ENCODE measurements at places on chromosomes 5 and 9.

DNA sequence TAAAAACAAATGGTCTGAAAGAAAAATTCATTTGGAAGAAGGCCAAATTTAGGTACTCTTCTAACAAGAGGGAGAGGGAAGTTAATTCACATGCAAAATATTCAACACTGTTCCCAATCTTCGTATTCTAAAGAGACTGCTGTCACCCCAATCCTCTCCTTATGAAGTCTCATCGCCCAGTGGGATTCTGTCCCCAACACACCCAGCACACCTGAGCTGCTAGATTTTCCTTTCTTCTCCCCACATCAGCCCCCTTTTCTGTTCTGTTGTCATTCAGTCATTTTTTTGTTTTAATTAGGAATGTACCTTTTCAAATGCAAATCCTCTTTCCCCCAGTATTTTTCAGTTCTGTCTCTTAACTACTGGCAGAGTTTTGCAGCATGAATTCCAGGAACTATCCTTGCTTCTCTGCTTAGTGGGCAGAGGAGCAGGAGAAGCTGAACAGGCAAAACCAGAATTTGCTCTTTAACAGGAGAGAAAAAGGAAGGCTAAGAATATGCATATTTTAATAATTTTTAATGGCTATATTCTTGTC lies 366.9 kb downstream of the MAN2A1 start:
- DNase-seq: no peak

GRCh38 chr9:82332774-82333152 lies 344.2 kb downstream of the SPATA31D1 start:
- no peak for DNase-seq

DNA sequence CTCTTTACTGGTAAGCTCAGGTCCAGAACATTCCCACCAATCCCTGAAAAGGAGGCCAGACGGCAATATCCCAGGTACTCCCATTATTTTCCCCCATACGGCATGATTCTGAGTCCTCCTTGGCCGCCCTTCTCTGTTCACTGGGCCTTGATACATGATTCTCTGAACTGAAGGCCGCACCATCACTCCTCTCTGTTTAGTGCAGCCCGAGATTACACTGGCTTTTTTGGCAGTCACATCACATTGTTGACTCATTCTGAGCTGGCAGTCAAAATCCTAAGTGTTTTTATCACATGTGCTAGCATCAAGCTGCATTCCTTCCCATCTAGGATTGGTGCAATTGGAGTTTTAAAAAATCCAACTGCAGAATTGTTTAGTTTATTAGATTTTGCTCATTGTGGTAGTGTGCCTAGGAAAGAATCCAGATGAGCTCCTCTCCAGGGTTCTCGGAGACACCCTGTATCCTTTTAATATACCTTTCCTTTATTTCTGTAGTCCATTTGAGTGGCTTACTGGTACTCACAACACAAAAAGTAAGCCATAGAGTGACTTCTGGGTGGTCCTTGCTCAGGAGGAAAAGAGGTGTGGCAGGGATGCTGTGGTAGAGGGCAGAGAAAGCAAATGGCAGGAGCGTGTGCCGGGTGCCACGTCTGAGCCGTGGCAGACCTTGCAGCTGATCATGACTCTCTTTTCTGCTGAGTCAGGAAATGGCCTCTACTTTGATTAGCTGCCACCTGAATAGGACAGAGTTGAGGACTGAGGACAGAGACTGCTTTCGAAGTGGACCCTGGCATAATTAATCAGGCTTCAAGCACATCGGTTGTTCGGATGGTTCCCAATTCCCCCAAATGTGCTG lies 121.1 kb upstream of the IL12B start:
- no peak for DNase-seq

- no peak for DNase-seq
These were observed 51.1 kb downstream of the CCNH start for GRCh38 chr5:87361536-87362213.

GRCh38 chr5:167177736-167178135 lies 1113.7 kb upstream of the WWC1 start:
- no peak for DNase-seq

GRCh38 chr9:114988962-114989599 lies 58.7 kb upstream of the TNFSF8 start:
- no peak for DNase-seq

- no peak for DNase-seq
These were observed 30.0 kb upstream of the STOM start for GRCh38 chr9:121399883-121400607.

DNA sequence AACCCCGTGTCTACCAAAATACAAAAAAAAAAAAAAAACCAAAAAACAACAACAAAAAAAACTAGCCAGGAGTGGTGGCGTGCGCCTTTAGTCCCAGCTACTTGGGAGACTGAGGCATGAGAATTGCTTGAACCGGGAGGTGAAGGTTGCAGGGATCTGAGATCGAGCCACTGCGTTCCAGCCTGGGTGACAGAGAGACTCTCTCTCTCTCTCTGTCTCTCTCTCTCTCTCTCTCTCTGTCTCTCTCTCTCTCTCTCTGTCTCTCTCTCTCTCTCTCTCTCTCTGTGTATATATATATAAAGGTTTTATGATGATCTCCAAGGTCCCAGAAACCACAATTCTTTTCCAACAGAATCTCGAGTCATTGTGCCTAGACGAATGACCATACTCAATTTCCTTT lies 18.8 kb upstream of the ANKRD33B start:
- DNase-seq: no peak

- no peak for DNase-seq
These were observed 622.6 kb downstream of the CCDC171 start for GRCh38 chr9:16175461-16175860.

DNA sequence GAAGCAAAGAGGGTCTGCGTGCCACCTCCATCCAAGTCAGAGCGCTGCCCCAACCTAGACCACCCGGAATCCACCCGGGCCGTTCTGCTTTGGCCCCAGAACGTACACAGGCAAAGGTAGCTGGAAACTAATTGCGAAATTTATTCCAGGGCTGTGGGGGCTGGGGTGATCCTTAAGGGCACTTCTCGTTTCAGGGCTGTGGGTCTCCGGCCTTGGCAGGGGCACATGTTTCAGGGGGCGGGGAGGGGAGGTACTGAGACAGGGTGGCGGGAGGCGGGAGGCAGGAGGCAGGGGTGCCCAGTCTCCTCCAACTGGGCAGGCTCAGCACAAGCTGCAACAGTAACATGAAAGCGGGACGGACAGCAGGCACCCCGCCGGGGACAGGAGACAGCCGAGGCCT lies 26.1 kb downstream of the NR5A1 start:
- no peak for DNase-seq

DNA sequence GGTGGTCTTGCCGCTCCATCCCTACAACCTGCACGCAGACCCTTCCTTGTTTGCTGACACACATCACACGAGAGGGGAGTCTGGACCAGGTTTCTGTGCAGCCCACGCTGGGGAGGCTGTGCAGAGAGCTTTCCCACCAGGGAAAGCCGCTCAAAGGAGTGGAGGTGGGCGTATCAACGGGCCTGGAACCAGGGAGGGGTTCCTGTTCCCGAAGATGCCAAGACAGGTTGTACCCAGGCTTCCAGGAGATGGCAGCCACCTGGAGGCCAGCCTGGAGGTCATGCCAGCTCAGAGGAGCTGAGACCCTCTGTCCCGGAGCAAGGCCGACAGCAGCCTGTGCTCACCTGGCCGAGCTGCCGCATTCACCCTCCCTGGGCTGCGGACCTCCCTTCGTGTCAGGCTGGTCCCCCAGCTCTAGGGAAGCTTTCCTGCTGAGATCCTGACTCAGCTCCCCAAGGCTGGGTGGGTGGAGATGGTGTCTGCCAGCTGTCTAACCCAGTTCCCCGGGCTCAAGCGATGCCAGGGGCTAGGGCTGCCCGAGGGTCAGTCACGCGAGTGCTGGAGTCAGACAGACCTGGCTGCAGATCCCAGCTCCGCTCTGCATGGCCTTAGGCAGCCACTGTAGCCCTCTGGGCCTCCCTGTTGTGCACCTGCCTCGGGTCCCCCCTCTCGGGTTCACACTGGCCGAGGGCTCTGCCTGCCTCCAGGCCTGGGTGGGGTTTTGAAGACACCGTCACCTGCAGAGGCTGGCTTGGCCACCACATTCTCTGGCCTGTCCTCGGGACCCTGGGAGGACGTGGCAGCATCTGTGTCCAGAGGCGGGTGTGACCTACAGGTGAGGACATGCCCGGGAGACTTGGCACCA lies 28.5 kb upstream of the QSOX2 start:
- no peak for DNase-seq

DNA sequence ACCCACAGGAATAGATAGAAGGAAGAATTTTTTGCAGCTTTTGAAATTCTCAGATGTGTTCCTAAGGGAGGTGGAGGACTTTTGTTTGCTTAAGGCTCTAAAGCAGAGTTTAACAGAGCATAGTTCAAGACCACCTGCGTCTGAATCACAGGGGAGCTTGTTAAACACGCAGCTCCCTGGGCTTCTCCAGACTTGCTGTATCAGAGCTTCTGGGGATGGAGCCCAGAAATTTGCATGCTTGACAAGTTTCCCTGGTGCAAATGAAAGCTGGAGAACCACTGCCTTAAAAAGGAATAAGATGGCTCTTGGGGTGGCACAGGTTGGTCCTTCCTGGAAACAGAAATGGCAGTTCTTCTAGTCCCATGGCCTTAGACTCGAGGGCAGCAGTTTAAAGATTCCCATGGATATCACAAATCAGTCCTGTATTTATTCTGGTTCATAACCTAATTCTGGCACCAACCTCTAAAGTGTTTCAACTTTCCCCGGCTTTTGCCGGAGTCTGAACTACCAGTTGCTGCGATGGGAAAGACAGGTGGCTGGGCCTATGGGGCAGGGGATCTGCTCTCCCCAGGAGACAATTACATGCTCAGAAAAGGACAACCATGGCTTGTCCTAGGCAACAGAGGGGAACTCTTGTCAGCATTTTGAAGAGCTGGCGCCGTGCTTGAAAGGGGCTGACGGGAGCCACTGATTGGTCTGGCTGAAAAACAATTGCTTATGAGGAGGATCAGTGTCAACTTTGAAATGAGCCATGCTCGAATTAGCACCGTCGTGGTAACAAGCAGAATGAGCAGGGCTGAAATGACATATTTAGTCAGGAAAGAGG lies 599.6 kb downstream of the CCDC171 start:
- DNase-seq: no peak

GRCh38 chr5:104793031-104793754 lies 1230.6 kb upstream of the NUDT12 start:
- no peak for DNase-seq

GRCh38 chr5:35023391-35024178 lies 24.2 kb downstream of the AGXT2 start:
- DNase-seq: no peak

DNA sequence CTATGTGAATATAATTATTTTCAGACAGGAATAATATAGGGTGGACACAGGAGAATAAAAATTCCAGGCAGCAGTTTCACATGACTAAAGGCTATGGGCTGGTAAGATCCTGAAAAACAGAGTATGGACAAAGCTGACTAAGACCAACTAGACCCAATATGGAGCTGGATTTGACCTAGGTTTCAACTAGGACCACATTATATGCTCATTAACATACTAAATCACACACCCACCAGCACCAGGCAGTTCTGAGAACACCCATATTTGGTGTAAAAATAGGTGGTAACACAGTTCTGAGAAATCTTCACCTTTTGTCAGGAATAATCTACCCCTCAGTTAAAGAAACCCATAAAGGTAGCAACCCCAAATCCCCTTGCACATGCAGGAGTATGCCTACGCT lies 64.7 kb downstream of the MAPKAP1 start:
- no peak for DNase-seq

- DNase-seq: no peak
These were observed 53.4 kb upstream of the ALDH1B1 start for GRCh38 chr9:38339087-38339486.

GRCh38 chr5:33041586-33041985 lies 330.5 kb downstream of the NPR3 start:
- DNase-seq: no peak

All from posterior vena cava (tissue), 2 donors.